ENCODE measurements at places on chromosomes 1 and 21.
A peak's percentile ranks its signal among the peaks of the same experiment; 100 is the strongest.

DNA sequence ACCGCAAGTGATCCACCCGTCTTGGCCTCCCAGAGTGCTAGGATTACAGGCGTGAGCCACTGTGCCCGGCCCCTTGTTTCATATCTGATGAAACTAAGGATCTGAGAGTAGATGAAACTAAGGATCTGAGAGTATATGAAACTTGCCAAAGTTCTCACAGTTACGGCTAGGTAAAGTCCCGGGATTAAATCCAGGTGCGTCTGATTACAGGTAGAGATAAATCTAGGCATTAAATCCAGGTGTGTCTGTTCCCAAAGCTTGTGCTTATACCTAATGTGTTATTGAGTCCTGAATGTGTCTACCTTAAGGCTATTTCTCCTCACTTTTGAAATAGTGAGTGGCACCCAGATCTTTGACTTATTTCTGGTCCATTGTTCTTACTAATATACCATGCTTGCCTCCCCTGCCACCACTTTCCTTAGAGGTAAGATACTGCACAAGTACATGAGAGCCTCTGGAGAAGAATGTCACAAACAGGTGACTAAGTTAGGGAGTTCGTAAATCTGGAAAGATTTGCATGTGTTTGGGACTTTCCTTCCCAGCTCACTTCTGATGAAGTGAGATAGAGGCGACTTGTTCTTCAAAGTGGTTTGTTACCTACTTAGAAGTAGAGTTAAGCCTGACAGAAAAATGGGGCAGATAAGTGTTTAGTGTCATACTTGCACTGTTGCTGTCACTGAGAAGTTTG lies 66.5 kb downstream of the AK4 start:
- DNase-seq, result no peak

- DNase-seq, result no peak
Measured at GRCh38 chr1:67811781-67812180, 21.5 kb downstream of the GNG12 start.

- peak; percentile 76 for DNase-seq
Measured at GRCh38 chr1:26602378-26602959, 72.9 kb downstream of the RPS6KA1 start.

DNA sequence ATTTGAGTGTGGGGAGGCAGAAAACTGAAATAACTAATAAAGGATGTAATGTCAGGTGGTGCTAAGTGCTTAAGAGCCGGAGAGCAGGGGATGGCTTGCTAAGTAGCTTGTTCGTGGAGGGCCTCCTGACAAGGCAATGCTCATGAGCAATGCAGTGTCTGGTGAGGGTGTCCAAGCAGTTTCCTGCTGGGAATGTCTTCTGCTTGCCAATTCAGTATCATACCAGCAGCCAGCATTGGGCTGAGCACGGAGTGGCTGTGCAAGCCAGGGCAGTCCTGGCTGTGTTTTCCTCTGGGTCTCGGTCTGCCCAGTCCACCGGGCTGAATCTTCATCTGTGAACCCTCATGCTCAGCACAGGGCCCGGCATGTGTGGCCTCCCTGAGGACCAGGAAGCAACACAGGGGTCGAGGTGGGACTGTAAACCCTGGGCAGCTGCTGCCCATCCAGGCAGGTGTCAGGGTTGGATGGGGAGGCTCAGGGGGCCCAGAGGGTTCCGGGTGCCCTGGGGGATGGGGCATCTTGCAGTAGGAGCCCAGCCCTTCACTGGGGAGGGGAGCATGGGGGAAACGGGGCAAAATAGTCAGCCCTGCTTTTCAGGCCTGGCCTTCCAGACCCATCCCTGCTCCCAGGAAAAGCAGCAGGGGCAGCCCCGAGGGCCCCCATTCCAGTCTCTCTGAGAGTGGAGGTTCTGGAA lies 27.5 kb downstream of the EDN2 start:
- DNase-seq, result no peak

GRCh38 chr1:205030896-205031295 lies 12.1 kb upstream of the CNTN2 start:
- DNase-seq, result no peak

- DNase-seq, result no peak
Measured at GRCh38 chr1:243942196-243943150, 92.4 kb upstream of the AKT3 start.

DNA sequence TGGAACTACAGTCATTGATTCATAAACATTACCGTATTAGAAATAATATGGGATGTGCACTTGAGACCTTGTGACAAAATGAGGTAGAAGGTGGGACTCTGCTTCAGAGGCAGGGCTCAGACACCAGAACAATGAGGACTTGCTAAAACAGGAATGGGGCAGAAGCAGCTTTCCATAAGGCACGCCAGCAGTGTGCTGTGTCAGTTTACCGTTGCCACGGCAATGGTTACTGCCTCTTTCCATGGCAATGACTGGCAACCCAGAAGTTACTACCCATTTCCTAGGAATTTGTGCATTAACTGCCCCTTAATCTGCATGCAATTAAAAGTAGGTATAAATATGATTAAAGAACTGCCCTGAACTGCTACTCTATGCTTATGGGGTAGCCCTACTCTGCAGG lies 169.0 kb downstream of the CHRM3 start:
- DNase-seq, result no peak

- DNase-seq, result no peak
Measured at GRCh38 chr1:224852901-224853568, 76.4 kb upstream of the DNAH14 start.

DNA sequence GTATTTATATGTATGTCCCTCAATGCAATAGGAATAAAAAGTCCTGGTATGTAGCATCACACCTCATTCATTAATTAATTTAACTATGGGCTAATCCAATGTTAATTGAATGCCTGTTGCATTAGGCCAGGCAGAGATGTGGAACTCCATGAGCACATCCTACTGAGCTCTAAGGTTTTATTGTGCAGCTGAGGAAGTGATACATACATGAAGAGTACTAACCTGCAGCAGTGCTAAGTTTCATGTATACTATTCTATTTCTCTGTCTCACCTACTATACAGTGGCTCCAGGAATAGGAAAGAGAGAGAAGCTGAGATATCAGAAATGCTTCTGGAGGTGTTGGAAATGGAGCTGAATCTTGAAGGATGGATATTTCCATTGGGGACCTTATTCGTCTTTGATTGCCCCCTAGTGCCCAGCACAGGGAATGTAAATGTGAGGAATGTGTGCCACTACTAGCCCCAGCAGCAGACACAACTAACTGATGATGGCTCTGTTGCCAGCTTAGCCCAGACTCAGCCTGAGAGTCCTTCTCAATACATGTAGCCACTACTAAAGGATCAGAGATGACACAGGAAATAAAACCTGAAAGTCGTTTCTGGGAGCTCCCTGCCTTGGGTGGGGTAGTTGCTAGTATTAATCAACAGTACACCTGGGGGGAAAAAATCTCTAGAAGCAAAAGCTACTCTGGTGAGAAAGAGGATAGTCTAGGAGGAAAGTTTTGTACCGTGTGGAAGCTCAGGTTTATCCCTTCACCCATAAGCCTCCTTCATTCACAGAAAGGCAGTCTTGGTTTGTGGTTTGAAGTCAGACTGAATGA lies 173.3 kb upstream of the FOXD3 start:
- peak; percentile 1 for DNase-seq

GRCh38 chr1:38992412-38993111 lies 1.5 kb downstream of the AKIRIN1 start:
- no peak for DNase-seq

GRCh38 chr1:22420455-22421053 lies 31.1 kb upstream of the ZBTB40 start:
- peak; percentile 51 for DNase-seq

Data from stimulated activated CD4-positive, alpha-beta T cell treated with anti-CD3 and anti-CD28 coated beads, Interleukin-12 subunit alpha, Interleukin-12 subunit beta, amount 100 ng/mL, for 48 hours (primary cell).